ENCODE measurements at places on chromosomes 13 and 19.

DNA sequence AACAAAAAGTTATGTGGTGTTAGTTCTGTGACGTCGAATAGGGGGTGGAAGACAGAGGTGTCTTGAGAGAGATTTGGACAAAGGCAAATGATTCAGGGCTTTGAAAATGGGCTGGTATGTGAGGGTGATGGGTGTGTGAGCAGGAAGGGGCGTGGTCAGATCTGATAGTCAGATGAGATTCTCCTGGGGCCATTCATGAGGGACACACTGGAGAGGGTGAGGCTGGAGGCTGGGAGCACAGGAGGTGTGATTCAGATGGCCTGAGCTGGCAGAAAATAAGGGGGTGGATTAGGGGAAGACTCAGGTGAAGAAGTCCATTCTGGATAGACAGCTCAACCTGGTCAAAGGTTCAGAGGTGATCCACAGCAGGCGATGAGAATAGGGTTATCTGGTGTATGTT is 28.0 kb downstream of the CYP4F22 start:
- DNase-seq = no peak

DNA sequence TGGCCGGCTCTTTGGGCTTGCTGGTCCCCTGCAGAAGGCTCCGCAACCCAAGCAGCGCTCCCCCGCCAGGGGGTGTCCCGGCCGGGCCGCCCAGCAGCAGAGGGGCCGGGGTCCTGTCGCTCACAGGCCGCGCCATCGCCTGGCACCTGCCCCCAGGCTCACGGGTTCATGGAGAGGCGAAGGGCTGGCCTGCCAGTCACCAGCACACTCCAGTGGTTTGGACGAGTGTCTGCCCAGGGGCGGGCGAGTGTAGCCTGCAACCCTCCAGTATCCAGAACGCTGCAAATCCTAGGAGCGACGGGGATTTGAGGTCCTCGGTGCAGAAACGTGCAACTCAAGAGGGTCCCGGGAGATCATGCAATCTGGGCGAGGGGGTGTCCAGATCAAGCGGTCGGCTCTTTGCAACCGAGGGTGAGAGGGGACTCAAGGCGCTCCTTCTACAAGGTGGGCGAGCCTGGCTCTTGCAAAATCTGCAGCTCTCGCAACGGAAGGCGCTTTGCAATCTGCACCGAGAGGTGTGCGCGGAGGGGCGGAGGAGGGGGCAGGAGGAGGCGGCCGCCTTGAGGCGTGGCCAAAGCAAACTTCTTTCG is at the start of gene DBP:
TSS of gene DBP (minus strand) at position 521 of the 590 bp plus-strand sequence. CDS start at position 136, 385 bp downstream.
- DNase-seq = no peak

GRCh38 chr13:19818223-19818842 is 35.6 kb upstream of the PSPC1 start:
- DNase-seq = no peak

DNA sequence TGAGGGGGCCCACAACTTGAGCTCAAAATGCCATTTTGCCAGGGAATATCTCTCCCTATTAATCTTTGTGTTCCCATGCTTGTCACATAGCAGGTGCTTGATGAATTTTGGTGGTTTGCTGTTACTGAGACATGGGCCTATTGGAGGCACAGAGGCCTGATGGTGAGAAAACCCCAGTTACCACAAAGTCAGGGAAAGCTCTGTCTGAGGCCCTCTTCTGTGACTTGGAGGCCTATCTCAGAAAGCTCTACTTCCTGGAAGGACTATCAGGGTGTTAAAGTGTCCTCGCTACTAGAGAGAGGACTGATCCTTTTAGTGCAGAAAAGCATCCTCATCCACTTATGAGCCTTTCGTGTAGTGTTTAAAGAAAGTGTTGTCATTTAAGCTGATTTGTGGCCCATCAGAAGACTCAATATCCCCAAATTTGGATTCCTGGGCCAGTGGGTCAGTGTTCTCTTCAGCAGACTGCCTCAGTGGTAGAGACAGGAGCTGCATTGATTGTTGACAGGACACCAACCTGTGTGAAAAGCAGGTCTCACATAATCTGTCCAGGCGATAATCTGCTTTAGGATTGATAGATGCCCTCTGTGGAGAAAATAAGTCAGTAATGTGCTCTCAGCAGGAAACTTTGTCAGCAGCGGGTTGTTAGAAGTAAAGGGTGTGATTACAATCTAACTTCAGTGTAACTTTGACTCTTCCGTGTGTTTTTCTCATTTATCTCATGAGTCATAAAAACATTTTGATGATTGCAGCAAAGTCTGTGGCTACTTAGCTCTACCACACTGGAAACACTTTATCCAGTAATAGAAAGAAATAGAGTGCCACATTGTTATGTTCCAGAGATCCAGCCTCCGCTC is 121.0 kb downstream of the AKAP11 start:
- no peak for DNase-seq

- DNase-seq = no peak
Observed at GRCh38 chr13:46804391-46804815, 7.4 kb upstream of the ESD start.

GRCh38 chr19:38233740-38234251 is 9.8 kb upstream of the DPF1 start:
- peak; percentile 88 for DNase-seq

GRCh38 chr19:10228920-10229319 is 2.2 kb downstream of the S1PR2 start:
- peak; percentile 75 for DNase-seq

GRCh38 chr19:5587071-5587455 is 19.3 kb upstream of the TINCR start:
- no peak for DNase-seq

GRCh38 chr13:23751195-23751594 is 138.0 kb downstream of the MIPEP start:
- DNase-seq = peak; percentile 36

DNA sequence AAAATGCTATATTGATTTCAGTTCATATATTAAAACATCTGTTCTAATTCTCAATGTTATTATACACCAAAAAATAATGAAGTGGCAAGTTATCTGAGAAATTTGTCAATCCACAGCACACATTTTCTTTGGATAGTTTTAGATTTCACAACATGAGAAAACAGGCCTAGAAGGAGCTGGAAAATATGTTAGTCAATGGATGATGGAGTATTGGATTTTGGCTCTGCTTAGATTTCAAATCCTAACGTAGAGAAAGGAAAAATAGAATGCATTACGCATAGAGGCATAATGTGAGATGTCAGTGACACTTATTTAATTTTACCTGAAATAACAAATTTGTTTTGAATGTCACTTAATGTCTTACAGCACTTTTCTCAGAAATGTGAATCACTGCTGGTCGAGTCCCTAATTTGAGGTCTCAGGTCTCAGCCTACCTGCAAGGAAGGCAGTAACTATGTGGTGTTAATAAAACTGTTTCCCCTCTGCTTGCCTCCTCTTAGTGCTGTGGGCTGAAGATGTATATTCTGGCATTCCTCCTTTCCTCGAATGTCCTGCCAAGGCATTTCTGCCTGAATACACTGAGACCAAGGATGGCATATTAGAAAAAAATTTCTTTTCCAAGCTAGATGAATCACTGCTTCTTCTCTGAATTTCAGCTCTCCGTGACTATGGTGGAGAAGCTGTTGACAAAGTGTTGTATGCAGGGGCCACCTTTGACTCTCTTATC is 232.4 kb downstream of the POSTN start:
- no peak for DNase-seq

DNA sequence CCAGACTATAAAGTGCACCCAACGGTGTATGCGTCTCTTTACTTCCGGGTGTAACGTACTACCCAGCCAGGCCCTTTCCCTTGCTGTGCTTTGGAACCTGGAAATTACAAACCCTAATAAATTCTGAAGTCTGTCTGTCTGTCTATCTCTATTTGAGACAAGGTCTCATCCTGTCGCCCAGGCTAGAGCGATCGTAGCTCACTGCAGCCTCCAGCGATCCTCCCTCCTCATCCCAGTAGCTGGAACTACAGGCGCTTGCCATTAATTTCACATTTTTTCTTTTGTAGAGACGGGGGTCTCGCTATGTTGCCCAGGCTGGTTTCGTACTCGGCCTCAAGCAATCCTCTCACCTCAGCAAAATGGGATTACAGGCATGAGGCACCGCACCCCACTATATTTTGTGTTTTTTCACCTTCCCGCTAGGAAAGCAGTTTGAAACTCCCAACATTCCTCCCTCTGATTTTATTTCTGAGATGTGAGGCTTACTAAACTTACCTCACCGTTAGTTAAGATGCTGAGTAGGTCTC is 469 bp upstream of the RNF6 start:
- no peak for DNase-seq

Measured in GM13977 (cell line).